CD8-positive, alpha-beta memory T cell (primary cell): ENCODE measurements at places on chromosomes 12 and 14.
A peak's percentile ranks its signal among the peaks of the same experiment; 100 is the strongest.

DNA sequence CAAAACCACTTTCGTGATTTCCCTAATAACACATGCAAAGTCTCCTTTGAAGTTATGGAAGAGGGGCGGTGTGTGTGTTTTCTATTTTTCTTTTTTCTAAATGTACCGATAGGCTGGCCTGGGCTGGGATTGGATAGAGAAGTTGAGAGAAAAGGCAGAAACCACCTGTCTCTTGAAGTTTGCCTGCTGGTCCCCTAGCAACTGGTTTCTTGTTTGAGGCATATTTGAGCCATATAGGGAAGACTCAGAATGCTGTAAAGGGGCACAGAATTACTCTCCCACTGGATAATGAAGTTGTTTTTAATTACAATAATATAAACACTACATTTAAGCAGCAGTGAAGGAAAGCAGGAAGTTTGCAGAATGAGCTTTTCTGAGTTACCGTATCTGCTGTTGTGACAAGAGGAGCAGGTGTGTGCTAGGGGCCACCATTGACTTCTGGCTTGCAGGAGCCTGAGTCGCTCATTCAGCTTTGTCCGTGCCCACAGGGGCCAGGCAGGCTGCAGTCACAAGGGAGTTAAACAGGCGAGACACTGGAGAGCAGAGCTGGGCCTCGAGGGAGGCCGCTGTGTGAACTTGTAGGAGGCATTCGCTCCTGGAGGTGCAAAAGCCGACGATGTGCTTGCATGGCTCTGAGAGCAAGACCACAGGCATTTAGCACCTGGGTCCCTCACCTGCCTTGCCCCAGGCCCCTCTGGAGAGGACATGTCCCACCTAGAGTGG lies 173.8 kb upstream of the RGS6 start:
- no peak for DNase-seq

- no peak for DNase-seq
Observed at GRCh38 chr14:59679872-59680271, 103.3 kb upstream of the CCDC175 start.

DNA sequence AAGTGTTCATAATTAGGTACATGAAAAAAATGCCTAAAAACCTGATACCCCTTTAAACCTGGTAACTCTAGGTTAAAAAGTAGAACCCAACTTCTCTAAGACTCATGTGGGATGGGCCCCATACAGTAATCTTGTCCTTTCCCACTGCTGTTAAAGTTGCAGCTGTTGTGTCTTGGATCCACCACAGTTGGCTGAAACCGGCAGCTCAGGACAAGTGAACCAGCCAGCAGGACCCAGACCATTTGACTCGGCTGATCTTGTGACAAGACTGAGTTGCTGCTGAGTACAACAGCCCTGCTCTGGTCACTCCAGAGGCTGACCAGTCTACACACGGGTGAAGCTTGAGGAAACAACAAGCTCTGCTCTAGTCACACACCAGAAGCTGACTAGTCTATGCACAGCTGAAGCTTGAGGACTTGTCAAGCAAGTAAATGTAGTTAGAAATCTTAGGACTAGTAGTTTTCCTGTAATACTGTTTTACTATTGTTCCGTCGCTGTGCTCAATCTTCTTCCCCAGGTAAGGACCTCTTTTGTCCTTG lies 60.6 kb downstream of the DHRS2 start:
- no peak for DNase-seq

DNA sequence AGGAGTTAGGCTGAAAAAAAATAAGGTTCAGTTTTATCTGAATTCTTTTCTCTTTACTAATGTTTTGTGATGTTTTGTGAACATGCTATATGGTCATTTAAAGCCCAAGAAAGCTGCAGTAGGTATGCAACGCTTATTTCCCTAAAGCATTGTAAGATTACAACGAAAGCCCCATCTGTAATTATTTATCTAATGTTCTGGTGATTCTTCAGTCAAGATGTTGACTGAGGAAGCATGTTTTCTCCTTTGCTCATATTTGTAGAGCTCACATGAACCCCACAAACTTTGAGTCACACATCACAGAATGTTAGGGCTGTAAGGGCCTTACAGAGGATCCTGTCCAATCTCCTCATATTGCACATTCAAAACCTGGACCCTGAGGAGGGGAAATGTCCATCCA lies 3.2 kb upstream of the TUBA1C start:
- no peak for DNase-seq

DNA sequence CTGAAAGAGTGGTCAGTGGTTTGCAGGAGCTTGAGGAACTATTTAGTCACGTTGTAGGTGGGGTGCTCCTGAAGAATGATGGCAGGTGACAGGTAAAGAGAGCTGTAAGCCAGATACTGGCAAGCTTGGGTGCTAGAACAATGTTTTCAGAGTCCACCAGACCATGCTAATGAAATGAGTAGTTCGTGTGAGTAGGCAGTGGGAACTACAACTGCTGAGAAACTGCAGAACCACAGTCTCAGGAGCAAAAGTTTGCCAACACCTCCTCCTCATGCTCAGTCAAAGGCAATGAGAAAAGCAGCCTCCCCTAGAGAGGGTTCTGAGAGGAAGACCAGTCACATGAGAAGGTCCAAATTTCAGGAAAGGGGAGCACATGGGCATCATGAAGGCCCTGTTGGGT lies 91.3 kb downstream of the PRKD1 start:
- no peak for DNase-seq

- peak; percentile 7 for DNase-seq
Observed at GRCh38 chr14:67411820-67412421, at the start of gene PLEK2. TSS of gene PLEK2 (minus strand) at chr14:67412165. CDS start at chr14:67412059, 106 bp downstream.

GRCh38 chr14:32938719-32939253 lies at the start of gene NPAS3:
TSS of gene NPAS3 (plus strand) at chr14:32938879.
- DNase-seq: no peak

DNA sequence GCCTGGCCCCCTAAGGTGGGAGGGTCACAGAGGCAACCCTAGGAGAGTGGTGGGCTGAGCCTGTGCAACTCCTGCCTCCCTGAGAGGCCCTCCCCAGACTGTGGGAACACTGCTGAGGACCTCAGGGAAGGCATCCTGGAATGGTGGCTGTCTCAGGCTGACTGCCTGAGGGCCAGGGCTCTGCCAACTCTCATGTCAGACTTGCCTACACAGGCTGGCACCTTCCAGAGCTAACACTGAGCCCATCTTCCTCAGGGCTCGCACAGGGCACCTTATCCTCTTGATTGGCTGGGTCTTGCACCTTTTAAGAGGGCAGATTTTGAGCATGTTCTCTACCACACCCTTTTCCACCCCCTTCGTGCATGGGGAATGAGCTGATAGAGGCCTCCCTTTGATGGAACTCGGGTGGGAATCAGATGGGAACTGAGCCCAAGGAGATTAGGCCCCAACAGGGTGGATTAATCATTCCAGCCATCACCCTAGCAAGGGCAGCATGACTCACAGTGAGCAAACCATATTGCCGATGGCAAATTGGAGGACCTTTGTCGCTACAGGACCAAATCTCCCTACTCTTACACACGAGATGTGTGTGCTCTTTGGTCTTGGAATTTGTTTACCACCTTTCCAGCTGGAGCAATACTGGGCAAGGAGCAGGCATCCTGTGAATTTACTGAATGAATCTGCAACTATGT lies 702.8 kb downstream of the VRK1 start:
- no peak for DNase-seq

GRCh38 chr12:18966954-18967353 lies 162.6 kb upstream of the PLEKHA5 start:
- no peak for DNase-seq

- DNase-seq: no peak
Observed at GRCh38 chr14:57749267-57749666, 116.6 kb downstream of the SLC35F4 start.

GRCh38 chr14:31774567-31774966 lies 213.4 kb downstream of the NUBPL start:
- DNase-seq: no peak

GRCh38 chr12:47860279-47860841 lies 40.7 kb upstream of the HDAC7 start:
- DNase-seq: no peak
